Suppressor macrophage (primary cell): ENCODE measurements at places on chromosomes 2 and 18.

GRCh38 chr2:60497500-60497899 is 56.0 kb downstream of the BCL11A start:
- DNase-seq = no peak

DNA sequence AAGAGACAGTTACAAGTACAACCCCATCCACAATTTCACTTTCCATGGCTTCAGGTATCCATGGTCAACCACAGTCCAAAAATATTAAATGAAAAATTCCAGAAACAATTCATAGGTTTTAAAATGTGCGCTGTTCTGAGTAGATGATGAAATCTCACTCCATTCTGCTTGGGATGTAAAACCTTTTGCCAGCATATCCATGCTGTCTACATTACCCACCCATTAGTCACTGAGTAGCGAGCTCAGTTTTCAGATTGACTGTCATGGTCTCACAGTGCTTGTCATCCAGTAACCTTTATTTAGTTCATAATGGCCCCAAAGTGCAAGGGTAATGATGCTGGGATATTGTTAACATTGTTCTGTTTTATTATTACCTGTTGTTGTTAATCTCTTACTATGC is 40.5 kb downstream of the SMAD4 start:
- DNase-seq = no peak

- DNase-seq = peak; percentile 3
Observed at GRCh38 chr2:118763797-118764196, 83.7 kb downstream of the EN1 start.

GRCh38 chr2:104321116-104321795 is 532.7 kb upstream of the POU3F3 start:
- no peak for DNase-seq

DNA sequence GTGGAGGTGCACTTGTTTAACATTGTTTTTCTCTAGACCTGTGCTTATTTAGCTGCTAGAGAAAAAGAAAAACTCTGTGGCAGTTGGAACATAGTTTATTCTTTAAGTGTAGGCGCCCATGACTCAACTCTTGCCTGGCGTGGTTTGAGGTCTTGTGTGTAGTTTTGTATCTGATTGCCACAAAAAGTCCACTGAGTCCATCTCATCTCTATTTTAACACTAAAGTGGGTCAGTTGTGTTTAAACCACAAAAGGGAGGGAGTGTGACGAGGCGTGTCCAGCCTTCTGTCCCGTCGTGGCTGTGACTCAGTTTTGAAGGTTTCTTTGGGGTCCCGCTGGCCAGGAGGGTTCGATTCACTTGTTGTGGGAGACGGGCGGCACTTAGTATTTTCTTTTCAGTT is 15.3 kb upstream of the UGT1A9 start:
- no peak for DNase-seq

- DNase-seq = no peak
Observed at GRCh38 chr18:5275872-5276271, 19.7 kb downstream of the ZBTB14 start.

GRCh38 chr2:120716641-120717585 is 18.8 kb upstream of the GLI2 start:
- no peak for DNase-seq

- DNase-seq = no peak
Observed at GRCh38 chr2:51219468-51219867, 187.5 kb upstream of the NRXN1 start.

- no peak for DNase-seq
Observed at GRCh38 chr2:191721331-191721730, 43.4 kb downstream of the NABP1 start.

DNA sequence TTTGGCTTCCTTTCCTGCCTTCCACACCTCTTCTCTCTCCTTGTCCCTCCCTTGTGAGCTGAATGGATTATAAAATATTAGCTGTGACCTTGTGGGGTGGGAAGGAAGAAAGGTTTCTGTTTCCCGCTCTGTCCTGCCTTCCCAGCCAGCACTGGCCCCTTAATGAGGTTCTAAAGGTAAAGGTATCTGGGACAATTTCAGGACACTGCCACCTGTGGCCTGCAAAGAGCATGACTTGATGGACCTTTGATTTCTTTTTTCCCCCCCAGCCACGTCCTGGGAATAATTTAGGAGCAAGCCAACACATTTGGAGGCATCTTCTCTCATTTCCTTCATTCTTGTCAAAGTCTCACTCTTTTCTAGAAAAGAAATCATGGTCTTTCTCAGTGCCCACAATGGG is 246.7 kb upstream of the EPAS1 start:
- no peak for DNase-seq

GRCh38 chr2:173986805-173987204 is 21.6 kb upstream of the SP3 start:
- peak; percentile 51 for DNase-seq

DNA sequence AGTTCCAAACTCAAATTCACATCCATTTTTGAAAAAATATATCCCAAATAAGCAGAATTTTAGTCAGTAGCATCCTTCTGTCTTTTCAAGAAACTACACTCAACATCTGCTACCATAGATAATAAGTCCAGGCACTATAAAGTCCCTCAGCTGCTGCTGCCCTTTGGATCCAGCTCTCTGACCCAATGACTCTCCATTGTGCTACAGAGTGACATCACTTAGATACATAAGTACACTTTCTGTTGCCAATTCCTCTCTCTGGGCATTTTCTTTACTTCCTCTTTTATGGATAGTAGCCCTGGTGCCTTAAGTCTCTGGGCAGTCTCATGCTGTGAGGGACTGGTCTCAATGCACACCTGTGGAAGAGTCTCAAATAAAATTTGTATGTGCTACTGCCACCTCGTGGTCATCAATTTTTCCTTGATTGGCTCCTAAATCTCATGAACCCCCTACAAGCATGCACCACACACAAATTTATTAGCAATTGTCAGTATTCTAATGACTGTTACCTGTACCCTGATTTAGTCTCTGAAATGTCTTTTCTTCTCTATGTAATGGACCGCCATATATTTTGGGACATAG is 219.2 kb downstream of the LRP1B start:
- peak; percentile 13 for DNase-seq

GRCh38 chr2:23363831-23364230 is 21.1 kb upstream of the KLHL29 start:
- no peak for DNase-seq

GRCh38 chr18:10100196-10100595 is 186.4 kb downstream of the VAPA start:
- no peak for DNase-seq

DNA sequence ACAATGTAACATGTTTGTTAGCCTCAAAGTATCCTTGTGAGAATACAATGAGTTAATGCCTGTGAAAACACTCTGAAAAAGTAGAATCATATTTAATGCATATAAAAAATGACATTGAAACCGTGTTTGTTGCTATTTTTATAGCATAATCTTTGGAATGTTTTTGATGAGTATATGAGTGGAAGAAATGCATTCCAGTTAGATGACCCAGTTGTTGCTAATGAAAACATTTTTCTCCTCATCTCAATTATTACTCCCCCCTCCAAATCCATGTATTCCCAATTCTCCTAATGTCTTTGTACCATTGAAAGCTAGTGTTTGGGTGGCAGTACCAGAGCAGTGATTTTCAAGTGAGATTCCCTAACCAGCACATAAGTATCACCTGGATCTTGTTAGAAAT is 67.1 kb upstream of the DSEL start:
- no peak for DNase-seq

- DNase-seq = no peak
Observed at GRCh38 chr2:215601990-215602721, 166.3 kb upstream of the FN1 start.

- DNase-seq = no peak
Observed at GRCh38 chr2:28674713-28675068, 76.9 kb upstream of the PPP1CB start.

- DNase-seq = no peak
Observed at GRCh38 chr2:199258291-199258690, 199.4 kb downstream of the SATB2 start.

DNA sequence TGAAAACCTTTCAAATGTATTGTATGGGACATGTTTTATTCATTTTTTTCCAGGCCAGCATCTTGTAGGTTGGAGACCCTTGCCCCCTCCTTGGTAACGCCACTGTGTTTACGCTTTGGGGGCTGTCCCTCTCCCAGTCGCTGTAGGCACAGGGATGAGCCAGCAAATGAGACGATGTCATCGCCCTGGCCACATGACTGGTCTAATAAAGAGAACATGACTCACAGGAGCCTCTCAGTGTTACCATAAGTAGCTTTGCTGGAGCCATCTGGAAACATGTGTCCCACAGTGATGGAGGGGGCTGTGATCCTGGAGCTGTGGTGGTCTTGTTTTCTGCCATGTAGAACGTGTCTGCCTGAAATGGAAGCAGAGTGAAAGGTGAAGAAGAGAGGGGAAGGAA is 78.9 kb downstream of the CD8B2 start:
- peak; percentile 35 for DNase-seq

GRCh38 chr2:47785986-47786385 is 3.0 kb downstream of the MSH6 start:
- DNase-seq = peak; percentile 83

GRCh38 chr2:149004836-149005235 is 33.7 kb upstream of the LYPD6B start:
- DNase-seq = no peak

- no peak for DNase-seq
Observed at GRCh38 chr2:208354964-208355381, 51.6 kb upstream of the PTH2R start.

DNA sequence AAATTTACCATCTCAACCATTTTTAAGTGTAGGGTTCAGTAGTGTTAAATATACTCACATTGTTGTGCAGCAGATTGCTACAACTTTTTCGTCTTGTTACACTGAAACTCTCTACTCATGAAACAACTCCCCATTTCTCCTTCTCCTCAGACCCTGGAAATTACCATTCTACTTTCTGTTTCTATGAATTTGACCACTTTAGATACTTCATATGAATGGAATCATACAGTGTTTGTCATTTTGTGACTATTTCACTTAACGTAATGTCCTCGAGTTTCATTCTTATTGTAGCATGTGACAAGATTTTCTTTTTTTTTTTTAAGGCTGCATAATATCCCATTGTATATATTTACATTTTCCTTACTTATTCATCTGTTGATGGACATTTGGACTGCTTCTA is 203.8 kb downstream of the PLCL1 start:
- DNase-seq = no peak

DNA sequence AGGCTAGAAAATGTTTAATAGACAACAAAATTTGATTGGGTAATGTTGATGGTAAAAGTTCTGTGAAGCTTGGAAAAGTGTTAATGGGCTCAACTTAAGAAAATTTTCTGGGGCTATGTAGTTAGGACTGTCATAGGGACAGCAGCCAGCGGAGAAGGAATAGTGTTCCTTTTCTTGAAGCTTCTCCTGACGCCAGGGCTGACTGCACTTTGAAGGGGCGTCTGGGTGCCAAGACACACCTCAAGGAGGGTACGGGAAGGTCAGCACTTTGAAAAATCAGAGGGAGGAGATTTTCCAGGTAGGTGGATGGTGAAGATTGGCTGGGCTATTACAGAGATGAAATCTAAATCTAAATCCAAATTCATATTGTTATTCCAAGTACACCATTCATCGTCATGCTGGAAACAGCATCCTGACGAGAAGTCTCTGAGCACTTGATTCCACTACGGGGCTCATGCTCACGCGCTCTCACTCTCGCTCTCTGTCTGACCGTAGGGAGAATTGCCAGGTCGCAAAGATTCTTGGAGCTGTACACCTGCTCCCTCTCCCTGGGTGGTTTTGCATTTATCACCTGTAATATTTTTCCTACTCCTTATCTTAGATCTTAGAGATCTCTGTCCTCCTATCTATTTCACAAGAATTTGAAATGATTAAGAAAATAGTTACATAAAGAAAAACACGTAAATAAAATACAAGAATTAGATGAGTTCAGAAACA is 91.0 kb downstream of the ITGB1BP1 start:
- DNase-seq = no peak

- no peak for DNase-seq
Observed at GRCh38 chr18:10661317-10661716, 135.5 kb downstream of the NAPG start.

DNA sequence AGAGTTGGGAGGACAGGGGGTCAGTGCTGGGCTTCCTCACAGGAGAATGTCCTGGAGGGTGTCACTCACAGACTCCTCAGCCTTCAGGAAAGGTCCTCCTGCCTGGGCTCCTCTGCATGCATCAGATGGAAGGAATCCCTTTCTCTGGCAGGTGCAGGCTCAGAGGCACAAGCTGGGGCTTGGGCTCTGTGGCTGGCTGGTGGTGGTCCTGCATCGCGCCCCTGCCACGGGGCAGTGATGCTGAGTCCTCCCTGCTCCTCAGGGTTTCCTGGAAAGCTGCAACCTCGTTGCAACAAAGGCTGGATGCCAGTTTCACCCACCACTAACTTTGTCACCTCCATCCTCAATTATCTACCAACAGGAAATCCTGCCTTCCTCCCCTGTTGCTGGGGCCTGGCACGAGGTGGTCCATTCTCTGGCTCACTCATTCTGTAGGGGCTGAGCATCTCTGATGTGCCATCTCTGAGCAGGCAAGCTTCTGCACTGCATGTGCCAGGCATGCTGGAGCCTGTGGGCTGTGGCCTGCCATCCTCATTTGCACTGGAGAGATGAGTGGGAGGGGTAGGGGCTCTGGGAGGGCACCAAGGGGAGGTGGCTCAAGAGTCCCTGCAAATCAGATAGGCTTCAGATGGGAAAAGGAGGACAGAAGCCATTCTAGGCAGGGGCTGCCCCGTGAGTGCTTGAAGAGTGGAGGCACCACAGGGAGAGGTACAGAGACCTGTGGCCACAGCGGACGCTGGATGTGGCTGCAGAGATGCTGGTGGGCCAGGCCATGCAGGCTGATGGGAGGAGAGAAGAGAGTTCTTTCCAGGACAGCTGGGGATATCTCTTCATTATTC is 272.6 kb upstream of the HS6ST1 start:
- no peak for DNase-seq

GRCh38 chr2:181372646-181373040 is 84.5 kb upstream of the ITGA4 start:
- DNase-seq = no peak

DNA sequence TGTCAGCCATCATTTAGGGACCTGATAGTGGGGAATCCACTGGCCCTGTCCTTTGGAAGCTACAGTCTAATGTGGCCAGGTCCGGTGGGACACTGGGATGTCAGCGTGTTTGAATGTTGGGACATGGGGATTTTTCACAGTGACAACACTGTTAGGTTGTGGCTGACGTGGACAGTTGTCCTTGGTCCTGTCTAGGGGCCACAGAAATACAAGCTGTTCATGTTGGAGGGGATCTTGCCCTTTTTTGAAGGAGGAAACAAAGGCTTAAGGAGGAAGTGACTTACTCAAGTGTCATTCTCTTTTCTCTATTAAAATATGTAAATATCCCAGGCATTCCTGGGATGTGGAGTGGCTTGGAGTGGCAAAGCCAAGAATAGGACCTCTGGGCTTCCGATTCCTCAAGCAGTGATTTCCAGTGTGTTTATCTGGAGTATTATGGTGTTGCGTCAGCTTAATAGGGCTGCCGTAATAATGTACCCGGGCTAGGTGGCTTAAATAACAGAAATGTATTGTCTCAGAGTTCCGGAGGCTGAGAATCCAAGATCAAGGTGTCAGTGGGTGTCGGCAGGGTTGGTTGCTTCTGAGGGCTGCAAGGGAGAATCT is 8.5 kb downstream of the ACOXL start:
- DNase-seq = no peak

DNA sequence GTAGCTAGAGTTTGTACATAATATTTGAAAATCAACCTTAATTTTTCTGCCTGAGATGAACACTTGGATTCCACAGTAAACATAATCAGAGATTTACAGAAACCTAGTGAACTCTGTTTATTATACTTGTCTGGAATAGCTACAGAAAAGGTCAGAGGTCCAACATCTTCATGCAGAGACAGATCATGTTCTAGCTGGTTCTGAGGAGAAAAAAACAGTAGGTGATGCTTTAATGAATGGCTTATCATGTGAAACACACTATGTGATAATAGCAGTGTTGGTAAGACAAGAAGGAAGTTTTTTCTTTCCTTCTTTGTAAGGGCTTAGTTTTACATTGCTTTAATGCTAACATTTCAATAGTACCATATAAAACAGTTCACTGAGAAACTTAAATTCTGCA is 846.4 kb upstream of the ZEB2 start:
- no peak for DNase-seq
